Activated CD4-positive, alpha-beta memory T cell treated with anti-CD3 and anti-CD28 coated beads, Interleukin-2, amount 10 ng/mL, durations not matched to agents 7 days and 5 days (primary cell): ENCODE measurements at places on chromosomes 7 and 10.

DNA sequence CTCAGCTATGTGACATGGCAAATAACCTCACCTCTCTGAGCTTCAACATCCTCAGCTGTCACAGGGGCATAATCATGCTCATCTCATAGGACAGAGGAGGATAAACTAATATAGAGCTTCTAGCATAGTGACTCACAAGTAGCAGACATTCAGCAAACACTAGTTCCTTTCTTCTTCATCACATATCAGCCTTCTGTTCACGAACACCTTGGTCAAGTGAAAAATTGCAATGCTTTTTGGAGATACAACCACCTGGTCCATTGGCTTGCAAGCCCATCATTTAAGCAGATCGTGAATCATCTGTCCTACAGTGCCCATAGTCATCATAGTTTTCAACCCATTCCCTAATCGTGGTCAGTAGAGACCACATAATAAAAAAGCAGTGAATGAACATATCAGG, 277.9 kb upstream of the YAE1 start:
- H3K4me3 ChIP-seq = no peak overlapping the region
- no peaks in the 10 kb centered on the region for H3K4me1 ChIP-seq
- H3K27me3 ChIP-seq = no peaks in the 10 kb centered on the region
- H3K36me3 ChIP-seq = no peaks in the 10 kb centered on the region
- no peak overlapping the region for H3K27ac ChIP-seq

- H3K27me3 ChIP-seq = peaks cover 1% of the 10 kb centered on the region
- H3K4me1 ChIP-seq = no peaks in the 10 kb centered on the region
- H3K36me3 ChIP-seq = no peaks in the 10 kb centered on the region
- no peak within 1 kb of the TSS for H3K27ac ChIP-seq
- H3K4me3 ChIP-seq = no peak within 1 kb of the TSS
- no peak for DNase-seq
These were observed at the start of gene CPA5 for GRCh38 chr7:130344271-130344866. TSS of gene CPA5 (plus strand) at chr7:130344816. CDS start at chr7:130346486, 1,670 bp downstream.

DNA sequence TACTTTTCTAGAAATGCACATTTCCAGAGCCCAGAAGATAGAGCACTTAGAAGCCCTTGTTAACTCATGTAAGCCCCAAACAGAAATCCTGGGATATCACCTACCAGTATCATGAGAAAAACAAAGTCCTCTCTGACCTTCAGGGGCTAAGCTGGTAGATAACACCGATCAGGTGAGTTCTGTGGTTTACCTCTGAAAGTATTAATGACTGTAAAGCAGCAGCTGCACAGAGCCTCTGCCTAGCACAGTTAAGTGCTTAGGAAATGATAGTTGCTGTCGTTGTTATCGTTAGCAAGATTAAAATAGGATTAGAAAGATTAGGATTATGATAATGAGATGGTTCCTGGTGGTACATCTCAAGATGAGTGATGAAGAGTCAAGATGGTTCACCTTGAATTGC, 64.9 kb downstream of the PLXNA4 start:
- no peaks in the 10 kb centered on the region for H3K36me3 ChIP-seq
- H3K4me1 ChIP-seq = peaks cover 10% of the 10 kb centered on the region
- no peak overlapping the region for H3K27ac ChIP-seq
- peaks cover 4% of the 10 kb centered on the region for H3K27me3 ChIP-seq
- no peak overlapping the region for H3K4me3 ChIP-seq

- H3K36me3 ChIP-seq = no peaks in the 10 kb centered on the region
- no peak overlapping the region for H3K4me3 ChIP-seq
- no peaks in the 10 kb centered on the region for H3K27me3 ChIP-seq
These were observed 165.2 kb upstream of the CDCA7L start for GRCh38 chr7:22110881-22111280.

DNA sequence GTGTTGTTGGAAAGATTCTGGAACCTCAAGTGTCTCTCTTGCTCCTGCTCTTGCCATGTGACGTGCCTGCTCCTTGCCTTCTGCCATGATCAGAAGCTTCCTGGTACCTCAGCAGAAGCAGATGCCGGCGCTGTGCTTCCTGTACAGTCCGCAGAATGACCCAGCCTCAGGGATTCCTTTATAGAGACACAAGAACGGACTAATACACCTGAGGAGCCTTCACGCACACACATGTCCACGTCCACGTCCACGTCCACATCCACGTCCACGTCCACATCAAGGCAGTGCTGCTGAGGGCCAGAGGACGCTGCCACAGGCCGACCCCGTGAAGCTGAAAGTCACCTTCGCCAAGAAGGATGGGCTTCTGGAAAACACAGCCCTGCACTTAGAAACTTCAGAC, 190.1 kb downstream of the MAD1L1 start:
- no peak overlapping the region for H3K27ac ChIP-seq
- H3K27me3 ChIP-seq = no peaks in the 10 kb centered on the region
- no peak overlapping the region for H3K4me3 ChIP-seq
- DNase-seq = no peak
- peaks cover 4% of the 10 kb centered on the region for H3K36me3 ChIP-seq
- peaks cover 25% of the 10 kb centered on the region for H3K4me1 ChIP-seq

DNA sequence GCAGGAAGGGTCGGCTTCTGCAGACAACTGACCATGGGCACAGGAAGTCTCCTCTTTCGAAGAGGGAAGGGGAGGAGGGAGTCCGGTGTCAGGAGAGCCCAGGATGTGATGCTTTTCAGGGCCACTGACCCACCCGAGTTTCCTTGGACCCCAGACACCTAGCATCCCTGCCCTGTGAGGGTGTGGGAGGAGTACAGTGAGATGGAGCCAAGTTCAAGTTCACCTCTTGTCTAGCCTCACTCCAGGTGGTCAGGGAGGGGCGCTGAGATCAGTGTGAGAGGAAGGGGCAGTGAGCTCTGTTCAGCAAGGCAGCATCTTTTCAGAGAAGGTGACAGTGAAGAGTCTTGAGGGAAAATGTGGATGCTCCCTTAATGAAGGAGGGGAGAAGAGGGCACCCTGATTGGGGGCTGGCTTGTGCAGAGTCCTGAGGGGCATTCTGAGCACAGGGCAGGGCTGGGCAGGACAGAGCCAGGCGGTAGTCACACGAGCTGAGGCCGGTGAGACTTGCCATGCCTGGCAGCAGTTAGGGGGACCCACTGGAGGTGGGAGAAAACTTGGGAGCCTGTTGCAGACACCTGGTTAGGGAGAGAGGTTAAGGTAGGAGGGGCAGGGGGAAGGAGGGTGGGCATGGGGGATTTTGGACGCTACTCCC, 49.7 kb downstream of the ADCY1 start:
- no peak overlapping the region for H3K4me3 ChIP-seq
- H3K4me1 ChIP-seq = no peaks in the 10 kb centered on the region
- no peak for DNase-seq
- no peaks in the 10 kb centered on the region for H3K36me3 ChIP-seq

GRCh38 chr10:104122225-104123107, 495 bp downstream of the SFR1 start:
- peaks cover 3% of the 10 kb centered on the region for H3K27me3 ChIP-seq
- H3K4me3 ChIP-seq = peak overlapping the region; percentile 80
- peaks cover 43% of the 10 kb centered on the region for H3K4me1 ChIP-seq
- DNase-seq = no peak

DNA sequence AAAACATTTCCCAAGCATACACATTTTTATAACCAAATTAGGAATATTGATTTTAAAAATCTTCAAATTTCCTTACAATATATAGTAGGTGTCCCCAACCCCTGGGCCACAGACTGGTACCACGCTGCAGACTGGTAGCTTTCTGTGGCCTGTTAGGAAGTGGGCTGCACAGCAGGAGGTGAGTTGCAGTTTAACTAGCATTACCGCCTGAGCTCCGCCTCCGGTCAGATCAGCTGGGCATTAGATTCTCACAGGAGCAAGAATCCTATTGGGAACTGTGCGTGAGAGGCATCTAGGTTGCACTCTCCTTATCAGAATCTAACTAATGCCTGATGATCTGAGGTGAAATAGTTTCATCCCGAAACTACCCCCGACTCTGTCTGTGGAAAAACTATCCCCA, 62.1 kb downstream of the ZWINT start:
- H3K27ac ChIP-seq = no peak overlapping the region
- H3K27me3 ChIP-seq = no peaks in the 10 kb centered on the region
- no peak overlapping the region for H3K4me3 ChIP-seq
- DNase-seq = no peak
- H3K36me3 ChIP-seq = no peaks in the 10 kb centered on the region

GRCh38 chr10:31261511-31262311, 57.3 kb upstream of the ZEB1 start:
- H3K27ac ChIP-seq = no peak overlapping the region
- H3K4me3 ChIP-seq = no peak overlapping the region
- H3K4me1 ChIP-seq = no peaks in the 10 kb centered on the region
- DNase-seq = no peak
